ENCODE measurements at places on chromosomes 1 and 21.

DNA sequence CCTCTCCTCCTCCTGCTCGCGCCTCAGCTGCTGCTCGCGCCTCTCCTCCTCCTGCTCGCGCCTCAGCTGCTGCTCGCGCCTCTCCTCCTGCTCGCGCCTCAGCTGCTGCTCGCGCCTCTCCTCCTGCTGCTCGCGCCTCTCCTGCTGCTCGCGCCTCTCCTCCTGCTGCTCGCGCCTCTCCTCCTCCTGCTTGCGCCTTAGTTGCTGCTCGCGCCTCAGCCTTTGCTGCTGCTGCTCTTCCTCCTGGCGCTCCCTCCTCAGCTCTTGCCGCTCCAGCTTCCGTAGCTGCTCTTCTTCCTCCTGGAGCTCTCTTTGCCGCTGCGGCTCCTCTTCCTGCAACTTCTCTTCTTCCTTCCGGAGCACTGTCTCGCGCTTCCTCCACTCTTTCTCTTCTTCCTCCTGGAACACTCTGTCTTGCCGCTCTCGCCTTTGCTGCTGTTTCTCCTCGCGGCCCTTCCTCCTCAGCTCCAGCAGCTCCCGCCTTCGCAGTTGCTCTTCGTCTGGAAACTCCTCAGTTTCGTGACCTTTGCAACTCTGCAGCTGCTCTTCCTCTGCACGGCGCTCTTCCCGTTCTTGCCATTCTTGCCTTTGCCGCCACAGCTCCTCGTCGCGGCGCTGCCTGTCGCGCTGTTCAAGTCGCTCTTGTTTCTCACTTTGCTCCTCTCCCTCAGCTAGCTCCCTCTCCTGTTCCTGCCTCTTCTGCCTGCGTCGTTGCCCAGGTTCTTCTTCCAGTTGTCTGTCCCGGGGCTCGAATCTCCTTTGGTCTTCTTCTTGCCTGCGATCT is 3.0 kb downstream of the TCHH start:
- no peak for DNase-seq

GRCh38 chr1:26161415-26162219 is 2.7 kb downstream of the FAM110D start:
- peak; percentile 69 for DNase-seq

GRCh38 chr21:45380566-45380965 is 24.4 kb upstream of the COL18A1 start:
- no peak for DNase-seq

DNA sequence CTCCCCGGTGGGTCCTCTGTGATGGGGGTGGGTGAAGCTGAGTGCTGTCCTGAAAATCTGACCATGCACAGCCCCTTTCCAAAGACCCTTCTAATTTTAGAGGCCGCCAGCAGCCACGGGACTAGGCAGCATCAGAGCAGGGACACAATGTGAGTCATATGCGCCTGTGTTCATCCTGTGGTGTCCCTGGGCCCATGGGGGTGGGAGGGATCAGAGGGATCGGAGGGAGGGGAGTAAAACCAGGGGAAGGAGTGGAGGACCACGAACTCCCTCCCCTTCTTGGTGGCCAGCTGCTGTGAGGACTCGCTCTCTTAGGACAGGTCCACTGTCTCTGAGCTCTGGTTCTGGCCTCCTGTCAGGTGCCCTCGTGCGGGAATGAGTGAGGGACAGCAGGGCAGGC is 61.5 kb downstream of the ADARB1 start:
- no peak for DNase-seq

DNA sequence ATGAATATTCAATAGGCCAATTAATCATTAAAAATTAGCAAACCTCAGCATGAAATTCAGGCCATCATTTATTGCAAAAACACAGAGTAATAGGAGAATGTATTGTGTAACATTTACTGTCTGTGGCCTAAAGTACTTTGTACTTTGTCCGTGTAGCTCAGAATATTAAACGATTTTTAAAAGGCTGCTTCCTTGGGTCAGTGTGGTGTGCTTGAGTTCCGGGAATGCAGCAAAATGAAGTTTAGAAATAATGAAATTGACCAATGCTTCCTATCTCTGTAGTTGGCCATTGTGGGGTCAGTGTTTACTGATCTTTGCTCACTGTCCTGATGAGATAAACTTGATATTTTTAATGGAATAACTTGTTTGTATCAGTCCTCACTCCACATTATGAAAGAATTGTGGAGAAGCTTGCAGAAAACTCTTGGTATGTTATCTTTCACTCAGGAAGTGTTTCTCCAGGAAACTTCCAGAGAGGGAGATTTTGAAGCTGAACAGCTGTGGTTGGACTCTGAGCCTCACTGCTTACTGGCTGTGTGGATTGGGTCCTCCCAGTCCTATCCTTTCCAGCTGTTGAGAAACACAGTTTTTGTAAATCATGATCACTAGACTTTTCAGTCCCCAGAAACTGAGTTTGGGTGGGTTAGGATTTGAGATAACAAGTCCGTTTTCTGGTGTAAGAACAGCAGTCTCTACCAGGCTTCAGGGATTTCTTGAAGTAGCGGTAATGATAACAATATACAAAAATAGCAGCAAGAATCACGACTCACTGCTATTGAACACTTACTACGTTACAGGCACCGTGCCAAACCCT is 19.2 kb upstream of the MTARC1 start:
- no peak for DNase-seq

GRCh38 chr1:115496904-115497527 is 144.8 kb upstream of the VANGL1 start:
- no peak for DNase-seq

- DNase-seq = no peak
These were observed 16.6 kb downstream of the COPA start for GRCh38 chr1:160326418-160326817.

DNA sequence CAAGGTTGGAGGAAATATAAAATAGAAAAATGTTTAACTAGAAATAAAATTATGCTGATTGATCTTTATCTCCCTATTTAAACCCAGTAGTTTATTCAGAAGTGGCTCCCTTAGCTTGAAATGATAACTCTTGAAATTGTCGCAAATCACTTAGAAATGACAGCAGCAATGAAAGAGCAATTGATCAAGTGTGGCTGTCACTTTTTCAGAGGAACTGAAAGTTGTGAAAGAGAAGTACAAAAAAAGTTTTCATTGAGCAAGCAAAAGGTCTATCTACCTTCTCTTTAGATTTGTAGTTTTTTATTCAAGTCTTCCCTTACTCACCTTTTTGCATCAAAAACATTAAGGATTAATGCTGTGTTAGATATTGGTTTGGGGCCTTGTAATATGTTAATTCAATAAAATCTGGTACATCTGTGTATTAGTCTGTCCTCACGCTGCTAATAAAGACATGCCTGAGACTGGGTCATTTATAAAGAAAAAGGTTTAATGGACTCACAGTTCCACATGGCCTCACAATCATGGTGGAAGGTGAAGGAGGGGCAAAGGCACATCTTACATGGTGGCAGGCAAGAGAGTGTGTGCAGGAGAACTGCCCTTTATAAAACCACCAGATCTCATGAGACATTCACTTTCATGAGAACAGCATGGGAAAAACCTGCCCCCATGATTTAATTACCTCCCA is 48.3 kb downstream of the LRRC8C start:
- DNase-seq = no peak

DNA sequence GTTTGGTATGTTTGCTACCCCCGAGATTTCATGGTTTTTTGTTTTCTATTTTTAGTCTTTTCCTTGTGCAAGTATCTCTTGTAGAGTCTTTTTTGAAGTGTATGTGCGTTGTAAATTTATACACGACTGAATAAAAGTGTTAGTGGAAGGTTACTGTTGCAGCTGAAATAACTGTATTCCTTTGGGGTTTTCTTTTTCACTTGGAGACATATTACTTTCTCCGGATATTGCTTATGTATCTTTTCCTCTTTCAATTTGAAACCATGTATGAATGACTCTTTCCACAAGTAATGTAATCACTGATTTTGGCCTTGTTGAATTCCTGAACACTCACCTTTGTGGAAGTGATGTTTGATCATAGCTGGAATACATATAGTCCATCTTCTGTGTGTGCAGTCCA is 956 bp downstream of the URB2 start:
- no peak for DNase-seq

- no peak for DNase-seq
These were observed 19.2 kb downstream of the SLC9A1 start for GRCh38 chr1:27135541-27136235.

DNA sequence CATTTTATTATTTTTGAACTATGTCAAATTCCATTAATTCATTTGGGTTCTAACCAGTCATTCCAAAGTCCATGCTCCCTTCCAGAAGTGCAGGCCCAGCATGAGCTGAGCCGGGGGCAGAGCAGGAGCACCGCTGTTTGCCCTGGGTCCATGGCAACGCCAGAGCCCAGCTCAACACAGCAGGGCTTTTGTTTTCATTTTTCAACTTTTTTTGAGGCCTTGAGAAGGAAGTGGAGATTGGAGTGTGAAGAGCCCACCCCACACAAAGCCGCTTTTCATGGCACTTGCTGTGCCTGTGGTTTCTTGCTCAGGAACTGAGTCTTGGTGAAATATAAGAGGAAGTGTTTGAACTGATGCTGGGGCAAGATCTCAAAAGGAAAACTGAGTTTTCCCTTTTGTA is 13.2 kb upstream of the PRMT2 start:
- peak; percentile 80 for DNase-seq

DNA sequence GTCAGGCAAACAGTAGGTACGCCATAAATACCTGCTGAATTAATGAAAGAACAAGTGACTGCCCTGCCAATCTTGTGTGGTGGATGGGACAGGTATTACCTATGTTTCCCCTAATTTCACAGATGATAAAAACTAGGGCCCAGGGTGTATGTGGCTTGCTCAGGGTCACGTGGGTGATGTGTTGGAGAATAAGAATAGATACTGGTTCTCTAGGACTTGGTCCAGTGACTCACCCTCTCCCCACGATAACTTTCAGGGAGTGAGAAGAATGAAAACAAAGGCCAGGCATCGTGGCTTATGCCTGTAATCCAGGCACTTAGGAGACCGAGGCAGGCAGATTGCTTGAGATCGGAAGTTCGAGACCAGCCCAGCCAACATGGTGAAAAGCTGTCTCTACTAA is 26.7 kb downstream of the SLC26A9 start:
- no peak for DNase-seq

DNA sequence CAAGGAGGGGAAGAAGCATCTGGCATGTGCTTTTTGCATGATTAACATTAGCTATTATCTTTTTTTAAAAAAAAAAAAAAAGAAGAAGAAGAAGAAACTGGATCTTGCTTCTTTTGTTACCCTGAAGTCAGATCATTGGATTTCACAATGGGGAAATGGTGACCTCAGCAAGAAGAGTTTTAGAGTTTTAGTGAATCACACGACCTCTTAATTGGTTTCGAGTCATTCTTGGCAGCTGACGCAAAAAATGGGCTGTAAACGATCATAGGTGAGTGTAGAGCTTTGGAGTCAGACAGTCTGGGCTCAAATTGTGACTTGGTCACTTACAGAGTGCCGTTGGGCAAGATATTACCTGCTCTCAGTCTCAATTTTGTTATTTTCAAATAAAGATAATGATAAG is 33.3 kb upstream of the PGBD5 start:
- no peak for DNase-seq

DNA sequence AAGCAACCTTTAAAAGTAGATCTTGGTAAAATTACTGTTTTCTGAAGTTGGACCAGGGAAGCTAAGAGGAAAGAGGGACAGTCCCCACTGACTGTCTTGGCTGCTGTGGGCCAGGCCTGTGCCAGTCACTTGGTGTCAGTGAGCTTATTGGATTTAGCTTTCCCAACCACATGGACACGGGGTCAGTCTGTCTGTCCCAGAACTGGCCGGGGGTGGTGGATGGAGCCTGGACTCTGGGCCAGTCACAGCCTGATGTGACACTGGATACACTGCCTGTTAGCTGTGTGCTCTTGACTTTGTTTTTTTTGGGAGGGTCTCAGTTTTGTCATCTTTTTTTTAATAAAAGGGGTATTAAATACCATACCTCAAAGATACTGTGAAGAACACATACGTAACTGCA is 96.7 kb downstream of the GALNT2 start:
- no peak for DNase-seq

- DNase-seq = no peak
These were observed 26.2 kb downstream of the MAGI3 start for GRCh38 chr1:113416496-113416895.

GRCh38 chr1:117661027-117661426 is 55.2 kb downstream of the TENT5C start:
- no peak for DNase-seq

- peak; percentile 65 for DNase-seq
These were observed at the start of gene RIIAD1 for GRCh38 chr1:151720974-151721787. RIIAD1 (plus strand) TSS chr1:151721522; CDS start chr1:151721537, 15 bp downstream.

- no peak for DNase-seq
These were observed 481.7 kb upstream of the RUNX1 start for GRCh38 chr21:35530766-35531165.

GRCh38 chr1:180157576-180158057 is 2.9 kb downstream of the QSOX1 start:
- DNase-seq = no peak

DNA sequence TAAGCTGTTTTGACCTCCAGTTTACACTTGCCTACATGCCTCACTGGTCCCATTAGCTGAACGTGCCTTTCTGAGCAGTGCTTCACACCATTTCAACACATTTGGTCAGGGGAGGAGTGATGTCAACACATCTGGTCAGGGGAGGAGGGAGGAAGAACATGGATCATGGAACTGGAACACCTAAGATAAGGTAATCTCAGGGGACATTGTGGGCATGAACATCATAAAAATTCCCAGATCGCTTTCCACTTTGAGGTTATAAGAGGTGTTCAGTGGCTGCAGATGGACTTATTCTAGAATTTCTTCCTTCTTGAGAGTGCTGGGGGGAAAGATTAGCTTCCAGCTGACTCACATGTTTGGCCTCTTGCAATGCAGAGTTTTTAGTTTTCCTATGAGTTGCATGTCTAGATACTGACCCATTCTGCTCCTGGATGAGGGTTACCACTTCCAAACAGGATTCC is 2.0 kb downstream of the QSOX1 start:
- DNase-seq = no peak

DNA sequence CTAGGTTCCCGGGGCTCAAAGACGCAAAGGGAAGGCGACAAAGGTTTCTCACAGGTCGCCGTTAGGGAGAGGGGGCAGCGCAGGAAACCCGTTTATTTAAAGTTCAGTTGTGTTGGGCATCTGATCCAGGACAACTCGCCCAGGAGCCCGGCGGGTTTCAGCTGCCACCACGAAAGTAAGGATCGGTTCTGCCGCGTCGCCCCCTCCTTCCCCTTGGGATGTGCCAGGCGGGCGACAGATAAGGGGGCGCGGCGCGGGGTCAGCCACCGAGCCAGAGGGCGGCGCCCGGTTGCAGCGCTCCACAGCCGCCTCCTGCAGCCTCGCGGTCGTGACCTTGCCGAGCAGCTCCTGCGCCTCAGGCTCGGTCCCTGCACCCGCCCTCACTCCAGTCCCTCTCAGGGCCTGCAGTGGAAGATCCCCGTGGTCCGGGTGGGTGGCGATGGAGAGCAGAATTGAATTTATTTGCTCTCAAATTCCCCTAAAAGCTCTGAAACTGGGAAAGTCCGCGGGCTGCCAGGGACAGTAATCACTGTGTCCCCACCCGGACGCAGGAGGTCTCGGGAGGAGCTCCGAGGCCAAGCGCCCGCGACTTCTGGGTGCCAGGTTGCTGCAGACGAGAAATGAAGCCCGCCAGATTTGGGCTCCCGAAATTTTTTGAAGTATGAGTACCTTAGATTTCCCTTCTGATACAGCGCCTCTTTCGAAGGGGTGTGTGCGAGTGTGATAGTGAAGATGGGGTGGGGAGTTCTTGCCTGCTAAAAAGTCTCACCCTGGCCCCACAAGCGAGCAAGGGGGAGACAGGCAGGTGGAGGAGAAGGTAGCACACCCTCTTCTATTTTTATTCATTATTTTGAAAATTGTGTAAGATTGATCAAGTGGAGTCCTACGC is 28.4 kb upstream of the NFIA start:
- peak; percentile 58 for DNase-seq

Measured in left hindlimb (tissue), 1 donor.